Stimulated activated CD8-positive, alpha-beta memory T cell treated with anti-CD3 and anti-CD28 coated beads, Interleukin-15, amount 100 ng/mL, for 24 hours (primary cell): ENCODE measurements at places on chromosomes 13 and 19.

DNA sequence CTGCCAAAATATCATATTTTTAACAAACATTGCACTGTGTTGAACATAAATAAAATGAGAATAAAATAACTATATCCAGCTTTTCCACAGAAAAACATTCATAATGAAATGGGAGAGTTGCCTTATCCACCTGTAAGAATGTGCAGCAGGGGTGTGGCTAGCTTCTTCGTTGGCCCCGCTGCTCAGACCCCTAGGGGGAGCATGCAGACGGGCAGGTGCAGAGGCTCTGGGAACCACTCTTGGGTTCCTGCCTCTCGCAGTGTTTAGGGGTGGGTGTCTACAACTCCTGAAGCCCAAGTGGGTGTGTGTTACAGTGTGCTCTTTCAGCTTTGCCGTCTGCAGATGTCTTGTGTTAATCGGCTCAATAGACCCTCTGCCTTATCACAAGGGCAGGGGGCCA lies 121.7 kb downstream of the SLITRK5 start:
- DNase-seq = no peak

- DNase-seq = no peak
Observed at GRCh38 chr19:1769645-1769985, 16.3 kb downstream of the ONECUT3 start.

- DNase-seq = no peak
Observed at GRCh38 chr13:25633093-25633492, 261.3 kb downstream of the ATP8A2 start.

DNA sequence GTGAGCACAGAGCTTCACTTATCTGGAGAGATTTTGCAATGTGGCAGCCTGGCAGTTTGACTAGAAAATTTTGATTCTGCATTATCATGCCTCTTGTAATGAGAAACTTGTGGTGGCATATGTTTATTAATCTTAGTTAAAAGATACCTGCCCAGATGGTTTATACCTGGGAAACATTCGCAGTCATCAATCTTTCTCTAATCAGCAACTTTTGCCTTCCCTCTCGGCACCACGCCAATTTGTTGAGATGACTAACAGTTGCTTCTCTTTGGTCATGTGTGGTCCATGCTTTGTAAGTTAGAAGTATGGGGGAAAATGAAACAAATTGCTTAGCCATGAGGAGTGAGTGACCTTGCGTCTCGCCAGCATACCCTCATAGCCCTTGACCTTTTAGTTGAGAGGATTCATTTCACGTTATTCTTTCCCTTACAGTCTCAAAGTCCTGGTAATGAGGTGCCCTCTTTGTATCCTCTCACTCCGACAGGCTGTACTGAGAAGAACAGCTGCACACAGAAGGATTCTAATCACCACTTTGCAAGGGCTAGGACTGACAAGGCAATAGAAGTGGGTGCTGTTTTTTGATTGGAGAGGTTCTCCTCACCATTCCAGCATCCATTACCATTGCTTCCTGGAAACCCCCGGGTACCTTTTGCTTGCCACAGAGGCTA lies 201.4 kb downstream of the OXGR1 start:
- DNase-seq = no peak

DNA sequence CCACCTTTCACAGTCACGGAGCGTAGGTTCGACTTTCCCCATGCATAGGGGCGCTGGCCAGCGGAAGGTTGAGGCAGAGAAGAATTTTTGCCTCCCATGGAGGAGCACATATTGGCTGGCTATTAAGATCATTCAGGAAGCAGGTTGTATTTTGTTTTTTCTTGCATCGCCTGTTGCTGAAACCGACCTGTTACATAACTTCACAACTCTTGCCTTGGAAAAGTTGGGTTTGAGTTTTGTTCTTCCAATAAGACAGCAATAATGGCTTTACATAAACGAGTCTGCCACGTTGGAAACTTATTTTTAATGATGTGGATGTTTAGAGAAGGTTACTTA lies 1.4 kb downstream of the UPF1 start:
- no peak for DNase-seq

DNA sequence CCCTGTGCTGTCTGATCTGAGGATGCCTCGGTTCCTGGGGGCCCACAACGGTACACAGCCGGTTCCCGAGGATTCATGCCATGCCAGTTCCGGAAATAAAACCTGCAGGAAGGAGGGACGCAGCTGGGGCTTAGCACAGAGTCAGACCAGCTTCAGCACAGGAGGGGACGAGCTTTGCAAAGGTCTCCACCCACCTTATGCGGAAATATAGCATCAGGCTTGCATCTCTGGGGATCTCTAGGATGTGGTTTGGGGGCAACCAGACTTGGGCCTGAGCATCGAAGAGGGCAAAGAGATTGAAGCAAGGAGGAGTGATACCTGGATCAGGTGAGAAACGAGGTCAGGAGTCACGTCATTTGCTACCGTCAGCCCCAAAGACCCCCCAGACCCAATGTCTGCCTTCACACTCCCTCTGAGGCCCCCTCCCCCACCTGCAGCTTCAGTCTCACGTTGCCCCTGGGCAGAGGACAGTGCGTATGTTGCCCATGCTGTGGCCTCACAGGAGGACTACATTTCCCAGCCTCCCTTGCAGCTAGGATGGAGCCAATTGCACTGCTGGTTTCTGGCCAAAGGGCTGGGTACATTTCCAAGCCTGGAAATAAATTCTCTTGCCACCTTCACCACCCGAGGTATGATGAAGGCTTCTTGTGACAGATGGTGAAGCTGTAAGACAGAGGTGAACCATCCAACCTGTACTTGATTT lies 12.1 kb downstream of the TYK2 start:
- DNase-seq = no peak

- no peak for DNase-seq
Observed at GRCh38 chr19:17772172-17772571, 20.9 kb downstream of the FCHO1 start.

GRCh38 chr19:50552540-50552939 lies 15.7 kb downstream of the LRRC4B start:
- no peak for DNase-seq

- DNase-seq = no peak
Observed at GRCh38 chr13:114035583-114036531, 62.0 kb upstream of the C13orf46 start.

DNA sequence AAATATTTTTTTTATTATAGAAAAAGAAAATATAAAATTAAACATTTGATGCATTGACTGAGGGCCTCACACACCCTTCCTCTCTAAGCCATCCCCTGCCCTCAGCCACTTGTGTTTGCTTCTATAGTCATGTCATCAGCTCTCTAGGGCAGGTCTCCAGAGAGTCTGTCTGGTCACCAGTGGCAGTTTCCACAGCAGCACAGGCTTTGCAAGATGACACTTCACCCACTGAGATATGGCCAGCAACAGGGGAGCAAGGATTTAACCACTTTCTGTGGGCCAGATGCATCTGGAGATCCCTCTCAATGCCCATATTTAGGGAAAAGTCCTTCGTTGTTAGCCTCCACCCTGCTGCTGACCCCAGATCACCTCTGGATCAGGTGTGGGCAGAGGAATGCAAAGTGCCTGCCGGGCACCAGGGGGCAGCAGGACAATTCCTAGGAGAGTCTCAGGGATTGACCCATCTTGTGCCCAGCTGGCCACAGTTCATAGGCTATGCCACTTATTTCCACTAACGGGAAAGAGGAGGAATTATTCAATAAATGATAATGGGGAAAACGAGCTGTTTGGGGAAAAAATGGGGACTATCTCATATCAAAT lies 4.8 kb downstream of the ABCC4 start:
- no peak for DNase-seq

DNA sequence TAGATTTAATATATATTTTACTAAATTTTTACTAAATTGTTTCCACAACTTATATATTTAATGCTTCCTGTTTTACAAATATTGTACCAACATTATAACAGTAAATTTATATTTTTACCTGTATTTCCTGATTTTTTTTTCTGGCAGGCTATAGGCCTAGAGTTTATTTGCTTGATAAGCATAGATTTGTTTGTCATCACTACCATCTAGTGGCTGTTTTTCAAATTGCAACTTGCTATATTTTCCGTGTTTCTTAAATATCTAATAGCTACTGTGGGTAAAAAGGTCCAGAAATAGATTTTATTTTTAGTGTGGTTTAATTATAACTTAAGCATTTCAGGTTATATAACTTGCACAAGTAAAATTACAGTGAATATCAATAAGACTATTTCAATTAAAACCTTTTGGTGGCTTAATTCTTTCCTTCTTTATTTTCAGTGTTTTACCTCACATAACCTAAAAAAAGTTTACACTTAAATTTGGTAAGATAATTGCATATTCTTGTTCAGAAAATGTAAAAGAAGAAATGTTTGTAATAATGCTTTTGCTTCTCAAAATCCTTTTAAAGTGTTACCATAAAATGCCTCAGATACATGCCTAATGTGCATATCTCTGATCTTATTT lies 60.6 kb downstream of the NDFIP2 start:
- no peak for DNase-seq

GRCh38 chr13:107006661-107007060 lies 438.7 kb upstream of the ARGLU1 start:
- no peak for DNase-seq

DNA sequence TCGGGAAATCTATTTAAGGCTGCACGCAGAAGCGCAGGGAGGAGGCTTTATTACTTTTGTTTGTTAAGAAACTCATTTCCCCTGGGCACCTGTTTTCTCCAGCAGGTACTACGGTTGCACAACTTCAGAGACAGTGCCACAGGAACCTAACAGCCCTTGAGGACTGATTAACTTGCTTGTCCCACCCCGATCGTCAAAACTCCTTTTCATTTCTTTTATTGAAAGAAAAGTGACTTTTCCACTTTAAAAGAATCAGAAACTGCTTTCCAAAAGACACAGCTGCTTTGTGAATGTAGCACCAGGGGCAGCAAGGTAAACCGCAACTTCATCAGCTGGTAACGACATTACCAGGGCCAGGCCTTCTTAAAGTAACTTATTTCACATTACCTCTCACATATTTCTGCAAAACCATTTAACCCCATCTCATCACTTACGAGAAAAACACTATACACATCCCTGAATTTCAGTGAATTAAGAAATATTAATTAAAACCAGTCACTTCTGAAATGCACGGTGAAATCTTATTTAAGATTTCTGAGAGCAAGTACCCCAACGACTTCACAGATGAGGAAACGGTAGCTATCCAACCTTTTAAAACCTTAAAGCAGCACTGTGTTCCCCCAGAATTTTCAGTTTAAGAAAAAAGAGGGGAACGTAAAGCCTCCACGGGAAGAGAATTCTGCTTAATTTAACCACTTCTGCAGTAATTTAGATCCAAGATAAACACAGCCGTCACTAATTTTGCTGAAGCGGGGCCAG lies 1.4 kb downstream of the ANKRD10 start:
- DNase-seq = no peak

DNA sequence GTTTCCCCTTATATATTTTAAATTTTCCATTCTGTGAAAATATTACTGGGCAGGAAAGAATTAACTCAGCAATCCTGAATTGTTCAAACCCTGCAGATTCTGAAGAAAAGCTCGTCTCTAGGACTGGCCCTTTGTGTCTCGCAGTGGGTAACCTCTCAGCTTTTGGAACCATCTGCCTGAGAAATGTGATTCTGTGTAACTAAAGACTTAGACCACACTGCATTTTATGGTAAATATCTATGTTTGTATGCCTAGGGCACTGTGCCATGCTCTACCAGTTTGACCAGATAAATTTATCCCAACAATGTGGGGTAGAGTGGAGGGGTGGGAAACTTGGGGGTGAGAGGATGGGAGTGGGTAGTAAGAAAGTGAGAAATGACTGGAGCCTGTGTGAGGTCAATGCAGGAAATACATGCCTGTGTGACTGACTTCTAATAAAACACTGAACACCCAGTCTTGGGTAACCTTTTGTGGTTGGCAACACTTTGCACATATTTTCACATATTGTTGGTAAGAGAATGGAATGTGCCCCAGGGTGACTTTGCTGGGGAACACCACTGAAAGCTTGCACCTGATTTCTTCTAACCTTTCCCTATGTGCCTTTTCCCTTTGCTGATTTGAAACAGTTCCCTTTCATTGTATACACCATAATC lies 1181.9 kb downstream of the OLFM4 start:
- no peak for DNase-seq

DNA sequence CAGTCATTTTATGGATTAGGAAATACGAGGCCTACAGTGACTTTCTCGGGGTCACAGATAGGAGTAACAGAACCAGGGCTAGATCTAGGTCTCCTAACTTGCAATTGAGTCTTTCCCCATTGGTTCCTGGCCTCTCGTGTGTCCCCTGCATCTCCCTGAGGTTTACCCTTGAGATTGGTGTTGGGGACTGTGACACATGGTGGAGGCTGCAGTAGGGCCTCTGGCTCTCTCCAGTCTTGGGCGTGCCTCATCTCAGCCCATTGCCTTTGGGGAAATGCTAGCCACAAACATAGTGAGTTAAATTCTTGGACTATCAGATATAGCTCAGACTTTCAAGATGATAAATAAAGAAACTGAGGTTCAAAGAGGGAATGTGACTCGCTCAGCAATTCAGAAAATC lies 212.1 kb downstream of the KCNRG start:
- DNase-seq = no peak

GRCh38 chr13:81493144-81493543 lies 1152.2 kb upstream of the SPRY2 start:
- DNase-seq = no peak

DNA sequence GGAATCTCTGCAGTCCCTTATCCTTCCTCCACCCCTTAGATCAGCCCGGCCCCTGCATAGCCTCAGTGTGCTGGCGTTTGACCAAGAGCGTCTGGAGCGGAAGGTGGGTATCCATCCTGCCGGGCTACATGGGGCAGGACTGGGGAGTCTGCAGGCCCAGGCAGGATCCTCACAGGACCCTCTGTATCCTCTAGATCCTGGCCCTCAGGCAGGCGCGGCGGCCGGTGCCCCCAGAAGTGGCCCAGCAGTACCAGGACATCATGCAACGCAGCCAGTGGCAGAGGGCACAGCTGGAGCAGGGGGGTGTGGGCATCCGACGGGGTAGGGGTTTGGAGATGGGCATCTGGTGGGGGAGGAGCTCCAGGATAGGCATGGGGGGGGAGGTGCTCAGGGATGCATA lies 8.9 kb downstream of the PODNL1 start:
- DNase-seq = no peak

- DNase-seq = no peak
Observed at GRCh38 chr13:43058831-43059230, 35.4 kb downstream of the DNAJC15 start.

DNA sequence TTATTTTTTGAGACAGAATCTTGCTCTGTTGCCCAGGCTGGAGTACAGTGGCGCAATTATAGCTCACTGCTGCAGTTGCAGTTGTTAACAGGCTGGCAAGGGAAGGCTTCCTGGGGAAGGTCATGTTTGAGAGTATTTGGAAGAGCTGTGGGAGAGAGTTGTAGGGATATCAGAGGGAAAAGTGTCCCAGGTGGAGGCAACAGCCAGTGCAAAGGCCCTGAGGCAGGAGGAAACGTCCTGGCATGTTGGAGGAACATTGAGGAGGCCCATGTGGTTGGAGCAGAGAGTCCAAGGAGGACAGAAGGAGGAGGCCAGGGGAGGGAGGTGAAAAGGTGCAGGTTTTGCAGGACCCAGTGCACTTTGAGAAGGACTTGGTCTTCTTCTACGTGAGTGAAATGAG lies 2.2 kb upstream of the DUS3L start:
- no peak for DNase-seq

DNA sequence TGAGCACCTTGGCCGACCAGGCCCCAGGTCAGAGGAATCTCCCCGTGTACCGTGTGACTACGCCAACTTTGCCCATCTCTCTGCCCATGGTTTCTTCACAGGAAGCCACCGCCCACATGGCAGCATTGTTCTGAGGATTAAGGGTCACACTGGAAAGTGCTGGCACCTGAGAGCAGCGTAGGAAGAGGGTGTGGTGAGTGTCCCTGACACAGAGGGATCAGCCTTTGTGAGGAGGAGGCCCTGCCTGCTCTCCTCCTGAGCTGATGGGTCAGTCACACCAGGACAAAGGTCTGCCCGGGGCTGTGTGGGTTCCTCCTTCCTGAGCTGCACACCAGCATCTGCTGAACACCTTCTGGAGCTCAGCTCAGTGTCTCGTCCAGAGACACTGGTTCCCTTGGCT lies 32.2 kb upstream of the SLC15A1 start:
- DNase-seq = no peak
